ENCODE measurements at places on chromosomes 2 and 18. TPM values are rescaled to one million over a fixed set of nuclear protein-coding genes. Genes with fewer than 3 reads are reported as not detected.

DNA sequence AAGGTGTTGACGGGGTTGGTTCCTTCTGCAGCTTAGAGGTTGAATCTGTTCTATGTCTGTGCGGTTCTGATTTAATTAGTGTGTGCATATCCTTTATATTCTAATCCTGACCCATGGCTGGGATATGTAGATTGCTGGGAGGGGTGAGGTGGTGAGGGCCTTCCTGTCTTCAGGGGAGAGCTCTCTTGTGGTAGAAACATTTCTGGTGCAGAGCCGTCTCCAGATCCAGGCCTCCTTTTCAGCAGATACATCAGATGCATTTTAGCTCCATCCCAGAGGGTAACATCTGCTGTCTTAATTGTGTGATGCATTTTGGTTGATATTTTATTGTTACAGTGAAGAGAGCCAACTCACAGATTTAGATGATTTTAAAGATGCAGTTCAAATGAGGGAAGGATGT lies 227.8 kb downstream of the AGAP1 start:
- no peak for DNase-seq

DNA sequence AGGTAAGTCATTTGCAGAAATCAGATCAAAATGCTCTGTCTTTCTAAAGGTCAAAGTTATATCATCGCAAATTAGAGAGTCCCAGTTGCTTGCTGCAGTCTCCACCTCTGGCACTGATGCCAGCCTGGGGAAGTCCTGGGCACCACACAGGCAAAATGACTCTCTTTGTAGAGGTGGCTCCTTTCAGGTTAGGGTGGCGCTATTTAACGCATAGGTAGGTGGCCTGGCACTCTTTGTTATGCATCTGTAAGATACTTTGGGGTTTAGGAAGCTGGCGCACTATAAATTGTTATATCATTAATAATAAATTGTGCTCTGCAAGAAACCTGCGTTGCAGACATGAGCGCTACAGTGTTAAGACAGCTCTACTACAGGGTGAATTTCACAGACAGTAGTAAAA lies 268.5 kb downstream of the ICOS start:
- no peak for DNase-seq

GRCh38 chr2:33264766-33265165 lies 211.7 kb upstream of the RASGRP3 start:
- DNase-seq, result no peak

DNA sequence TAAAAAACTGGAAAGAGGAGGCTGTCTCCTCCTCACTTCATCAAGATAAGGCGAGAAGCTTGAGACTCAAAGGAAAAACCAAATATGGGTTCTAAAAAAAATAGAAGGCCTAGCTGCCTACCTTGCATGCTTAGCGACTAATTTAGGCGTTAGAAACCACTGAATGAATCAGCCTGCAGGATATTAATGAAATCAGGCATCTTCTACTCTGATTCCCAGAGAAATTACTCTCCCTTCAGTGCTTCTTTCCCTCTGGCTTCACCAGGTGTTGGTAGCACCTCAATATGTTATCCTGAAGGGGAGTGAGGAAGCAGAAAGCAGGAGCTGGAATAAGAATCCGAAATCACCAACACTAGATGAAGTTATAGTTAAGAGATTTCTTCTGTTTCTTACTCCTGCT lies 749.8 kb upstream of the NRXN1 start:
- no peak for DNase-seq

The ALKAL2 gene
- total RNA-seq, result 4.8 TPM

- no peak for DNase-seq
Measured at GRCh38 chr2:182506606-182507005, 79.8 kb upstream of the PDE1A start.

The MAP3K19 gene
- total RNA-seq, result not detected

The FAM237A gene
- not detected for total RNA-seq

The SRD5A2 gene
- not detected for total RNA-seq

- DNase-seq, result no peak
Measured at GRCh38 chr2:233999182-233999581, 51.3 kb upstream of the SPP2 start.

GRCh38 chr2:178066324-178066723 lies 6.3 kb downstream of the PDE11A start:
- no peak for DNase-seq

The FBXO48 gene
- total RNA-seq, result 0.95 TPM

DNA sequence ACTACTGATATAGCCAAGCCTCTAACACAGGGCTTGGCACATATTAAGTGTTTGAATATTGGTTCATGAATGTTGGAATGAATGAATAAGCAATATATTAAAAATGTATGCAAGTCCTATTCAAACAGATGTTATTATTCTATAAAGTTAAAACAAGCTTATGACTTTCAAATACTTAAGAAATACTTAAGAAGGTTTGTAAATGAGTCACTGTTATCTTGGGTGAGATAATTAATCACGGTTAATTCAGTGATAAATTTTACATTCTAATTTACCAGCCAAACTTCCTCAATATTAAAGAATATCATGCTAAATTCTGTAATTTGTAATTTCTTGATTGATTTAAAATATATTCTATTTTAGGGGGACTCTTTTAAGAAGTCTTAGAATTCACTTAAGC lies 74.8 kb downstream of the RBMS1 start:
- DNase-seq, result no peak

- DNase-seq, result no peak
Measured at GRCh38 chr18:39911716-39912115, 2043.3 kb upstream of the PIK3C3 start.

DNA sequence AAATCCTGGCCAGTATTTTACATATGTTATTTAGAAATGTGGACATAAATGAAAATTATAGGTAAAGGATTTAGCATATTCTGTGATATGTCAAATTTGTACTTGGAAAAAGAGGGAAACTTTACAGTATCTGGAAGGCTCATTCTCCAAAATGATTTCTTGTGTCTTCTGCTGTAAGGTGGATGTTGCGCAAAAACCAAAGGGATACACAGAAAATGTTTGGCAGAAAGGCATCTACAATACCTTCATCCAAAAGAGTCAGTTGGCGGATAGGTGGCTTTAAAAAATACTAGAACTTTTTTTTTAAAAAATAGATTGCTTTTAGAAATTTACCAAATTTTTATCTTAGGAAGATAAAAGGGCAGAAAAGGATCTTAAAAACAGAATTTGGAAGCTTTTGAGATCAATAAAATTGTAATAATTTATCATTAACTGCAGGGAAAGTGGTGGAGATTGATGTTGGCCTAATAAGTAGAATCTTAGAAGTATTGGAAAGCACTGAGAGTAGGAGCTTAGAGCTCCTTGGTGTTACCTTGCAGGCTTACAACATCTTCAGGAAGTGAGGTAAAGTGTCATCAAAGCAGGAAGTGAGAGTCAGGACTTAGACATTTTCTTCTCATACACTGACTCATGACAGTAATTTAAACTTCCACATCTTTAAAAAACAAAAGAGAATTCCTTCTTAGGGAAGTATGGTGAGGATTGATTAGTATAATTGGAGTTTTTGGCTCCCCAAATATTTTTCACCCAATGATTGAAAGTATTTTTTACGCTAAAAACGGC lies 2.1 kb downstream of the NABP1 start:
- no peak for DNase-seq

GRCh38 chr18:70499218-70499691 lies 210.4 kb downstream of the SOCS6 start:
- no peak for DNase-seq

The SOWAHC gene
- total RNA-seq, result 47.9 TPM

The BMP10 gene
- not detected for total RNA-seq

GRCh38 chr2:196244966-196245365 lies 73.6 kb upstream of the STK17B start:
- no peak for DNase-seq

The GRHL1 gene
- total RNA-seq, result 119 TPM

The GAL3ST2 gene
- total RNA-seq, result not detected

DNA sequence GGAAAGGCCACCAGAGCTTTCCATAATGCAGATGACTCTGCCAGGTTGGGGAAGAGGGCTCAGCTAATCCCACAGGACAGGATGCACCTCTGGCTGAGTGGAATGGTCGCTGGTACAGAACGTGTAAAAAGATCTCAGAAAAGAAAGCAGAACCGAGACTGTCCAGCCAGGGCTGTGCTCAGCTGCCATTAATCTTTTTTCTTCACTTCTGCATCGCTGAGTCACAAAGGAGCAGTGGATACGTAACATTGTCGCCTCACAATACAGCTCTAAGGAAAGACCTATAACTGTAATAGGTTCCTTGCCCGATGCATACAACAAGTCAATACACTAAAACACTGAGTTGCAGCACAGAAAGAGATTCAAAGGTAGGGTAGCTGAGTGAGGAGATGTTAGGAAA lies 354.2 kb downstream of the EN1 start:
- DNase-seq, result no peak

The OTOF gene
- not detected for total RNA-seq

DNA sequence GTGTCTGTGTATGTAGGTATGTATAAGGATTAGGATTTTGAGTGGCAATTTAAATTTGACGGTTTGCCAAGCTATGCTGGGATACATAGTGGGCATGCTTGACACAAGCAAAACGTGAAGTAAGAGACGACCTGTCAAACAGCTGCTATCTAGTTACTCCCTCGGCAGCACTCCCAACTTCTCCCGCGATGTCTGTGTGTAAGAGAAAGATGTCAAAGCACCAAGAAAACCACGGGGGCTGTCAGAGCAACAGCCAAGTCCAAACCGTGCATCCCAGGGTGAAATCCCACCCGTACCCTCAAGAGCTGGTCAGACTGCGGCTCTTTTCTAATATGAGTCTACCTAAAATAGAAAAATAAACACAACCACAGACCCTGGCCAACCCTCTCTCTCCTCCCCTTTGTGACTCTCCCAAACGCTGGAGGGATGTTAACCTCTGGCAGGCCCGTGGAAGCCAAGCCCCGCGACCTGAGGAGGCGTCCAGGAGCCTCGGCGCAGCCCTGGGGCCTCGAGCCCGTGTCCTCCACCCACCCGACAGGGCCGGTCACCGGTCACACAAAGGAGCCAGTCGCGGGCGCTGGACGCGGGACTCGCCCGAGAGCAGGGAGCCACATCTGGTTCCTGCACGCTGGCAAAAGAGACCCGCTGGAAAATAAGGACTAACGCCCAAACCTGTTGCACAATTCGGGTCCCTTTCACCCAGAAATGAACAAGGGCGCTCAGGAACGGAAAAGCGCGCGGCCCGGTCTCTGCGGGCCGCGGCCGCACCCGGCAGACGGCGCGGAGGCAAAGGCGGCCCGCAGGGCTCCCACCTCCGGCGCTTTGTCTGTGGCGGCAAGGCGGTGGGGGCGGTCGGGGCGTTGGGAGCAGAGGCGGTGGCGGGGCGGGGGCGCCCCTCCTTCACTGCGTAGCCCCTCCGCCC lies 925 bp downstream of the SESTD1 start:
- peak; percentile 5 for DNase-seq

DNA sequence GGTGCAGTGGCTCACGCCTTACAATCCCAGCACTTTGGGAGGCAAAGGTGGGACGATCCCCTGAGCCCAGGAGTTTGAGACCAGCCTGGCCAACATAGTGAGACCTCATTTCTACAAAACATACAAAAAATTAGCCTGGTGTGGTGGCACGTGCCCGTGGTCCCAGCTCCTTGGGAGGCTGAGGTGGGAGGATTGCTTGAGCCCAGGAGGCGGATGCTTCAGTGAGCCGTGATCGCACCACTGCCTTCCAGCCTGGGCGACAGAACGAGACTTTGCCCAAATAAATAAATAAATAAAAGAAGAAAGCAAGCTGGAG lies 91.7 kb upstream of the SEC11C start:
- DNase-seq, result no peak

DNA sequence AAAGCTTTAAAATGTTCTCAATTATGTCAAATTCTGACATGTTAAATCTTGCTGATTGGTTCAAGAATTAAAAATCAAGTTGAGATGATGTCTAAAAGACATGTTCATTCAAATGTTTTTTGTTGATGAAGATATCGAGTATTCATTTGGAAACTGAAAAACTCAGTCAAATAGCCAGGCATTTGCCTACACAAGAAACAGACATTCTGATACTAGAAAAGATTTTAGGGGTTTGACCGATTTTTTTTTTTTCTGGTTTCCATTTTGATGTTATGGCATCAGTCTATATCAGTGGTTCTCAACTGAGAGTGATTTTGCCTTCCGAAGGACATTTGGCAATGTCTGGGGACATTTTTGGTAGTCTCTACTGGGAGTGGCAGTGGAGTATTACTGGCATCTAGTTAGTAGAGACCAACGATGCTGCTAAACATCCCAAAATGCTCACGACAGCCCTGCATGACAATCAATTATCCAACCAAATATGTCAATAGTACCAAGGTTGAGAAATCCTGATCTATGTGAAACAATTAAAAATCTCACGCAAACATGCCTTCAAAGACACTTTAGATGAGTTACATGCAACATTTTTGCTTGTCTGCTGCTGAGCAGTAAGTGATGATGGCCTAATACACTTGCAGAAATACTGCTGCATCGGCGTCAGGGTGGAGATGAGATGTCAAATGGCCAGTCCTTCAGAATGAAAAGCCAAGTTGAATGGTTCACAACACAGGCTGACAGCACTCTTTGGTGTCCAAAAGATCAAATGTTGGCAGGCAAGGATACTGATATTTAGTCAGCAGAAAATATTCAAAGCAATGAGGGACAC lies 12.5 kb downstream of the RASGRP3 start:
- DNase-seq, result no peak

DNA sequence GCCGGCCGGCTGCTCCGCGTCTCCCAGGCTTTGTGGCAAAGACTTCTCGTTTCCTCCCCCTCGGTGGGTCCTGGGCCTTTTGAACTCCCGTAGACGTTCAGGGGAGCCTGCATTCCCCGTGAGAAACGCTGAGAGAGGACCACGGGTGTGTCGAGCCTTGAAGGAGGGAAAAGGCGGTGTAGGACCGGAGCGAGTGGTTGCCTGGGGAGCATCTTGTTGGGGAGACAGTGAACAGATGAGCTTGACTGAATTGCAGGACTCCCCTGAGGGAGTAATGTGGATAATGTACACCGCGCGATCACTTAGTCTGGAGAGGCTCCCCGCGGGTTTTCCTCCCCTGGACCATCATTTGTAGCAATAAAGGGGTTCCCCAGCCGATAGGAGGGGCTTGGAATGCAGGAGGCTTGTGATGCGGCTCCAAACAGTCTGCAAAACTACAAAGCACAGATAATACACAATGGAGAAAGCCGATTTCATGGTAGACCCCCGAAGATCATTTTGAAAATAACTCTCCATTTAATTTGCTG lies 769 bp downstream of the ALMS1 start:
- no peak for DNase-seq

- no peak for DNase-seq
Measured at GRCh38 chr2:108449410-108450130, 564 bp downstream of the GCC2 start.

The GBX2 gene
- not detected for total RNA-seq

The SERPINB3 gene
- total RNA-seq, result 1,684 TPM

- no peak for DNase-seq
Measured at GRCh38 chr18:41077076-41077475, 878.0 kb upstream of the PIK3C3 start.

- DNase-seq, result no peak
Measured at GRCh38 chr2:134799936-134800335, 38.5 kb upstream of the ACMSD start.

GRCh38 chr2:15729709-15730544 lies 138.3 kb downstream of the DDX1 start:
- DNase-seq, result no peak

GRCh38 chr2:125167152-125167551 lies 1142.1 kb downstream of the CNTNAP5 start:
- DNase-seq, result no peak

- DNase-seq, result no peak
Measured at GRCh38 chr18:74791501-74792194, 194.0 kb downstream of the ZNF407 start.

The KCNE4 gene
- 0.44 TPM for total RNA-seq

- DNase-seq, result no peak
Measured at GRCh38 chr2:211854832-211855231, 683.8 kb downstream of the ERBB4 start.

The RNF144A gene
- 8.2 TPM for total RNA-seq

The HEATR5B gene
- 18.3 TPM for total RNA-seq

GRCh38 chr2:9692456-9693195 lies 61.8 kb upstream of the YWHAQ start:
- no peak for DNase-seq

Data from esophagus squamous epithelium (tissue), 5 donors.